CD4-positive, alpha-beta T cell treated with Interferon alpha-2 for 1 hour (primary cell): ENCODE measurements at places on chromosomes 11 and 22.

- no peak for DNase-seq
These were observed 7.6 kb downstream of the WNT7B start for GRCh38 chr22:45969414-45969799.

DNA sequence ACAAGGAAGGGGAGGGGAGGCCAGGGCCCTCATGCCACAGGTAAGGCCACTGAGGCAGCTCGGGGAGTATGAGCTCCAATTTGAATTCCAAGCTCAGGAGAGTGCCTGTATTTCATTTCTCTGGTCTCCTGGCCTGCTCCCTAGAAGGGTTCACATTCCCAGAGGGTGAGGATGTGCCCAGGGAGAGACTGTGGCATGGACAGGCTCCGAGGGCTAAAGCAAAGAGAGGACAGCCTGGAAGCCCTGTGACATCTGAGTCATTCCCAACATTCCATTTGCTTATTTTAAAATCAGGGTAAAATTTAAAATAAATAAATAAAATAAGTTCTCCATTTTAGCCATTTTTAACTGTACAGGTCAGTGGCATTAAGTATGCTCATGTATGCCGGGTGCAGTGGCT lies 18.6 kb upstream of the FOLR1 start:
- no peak for DNase-seq

- no peak for DNase-seq
These were observed 70.4 kb upstream of the SHISAL1 start for GRCh38 chr22:44383064-44383575.

DNA sequence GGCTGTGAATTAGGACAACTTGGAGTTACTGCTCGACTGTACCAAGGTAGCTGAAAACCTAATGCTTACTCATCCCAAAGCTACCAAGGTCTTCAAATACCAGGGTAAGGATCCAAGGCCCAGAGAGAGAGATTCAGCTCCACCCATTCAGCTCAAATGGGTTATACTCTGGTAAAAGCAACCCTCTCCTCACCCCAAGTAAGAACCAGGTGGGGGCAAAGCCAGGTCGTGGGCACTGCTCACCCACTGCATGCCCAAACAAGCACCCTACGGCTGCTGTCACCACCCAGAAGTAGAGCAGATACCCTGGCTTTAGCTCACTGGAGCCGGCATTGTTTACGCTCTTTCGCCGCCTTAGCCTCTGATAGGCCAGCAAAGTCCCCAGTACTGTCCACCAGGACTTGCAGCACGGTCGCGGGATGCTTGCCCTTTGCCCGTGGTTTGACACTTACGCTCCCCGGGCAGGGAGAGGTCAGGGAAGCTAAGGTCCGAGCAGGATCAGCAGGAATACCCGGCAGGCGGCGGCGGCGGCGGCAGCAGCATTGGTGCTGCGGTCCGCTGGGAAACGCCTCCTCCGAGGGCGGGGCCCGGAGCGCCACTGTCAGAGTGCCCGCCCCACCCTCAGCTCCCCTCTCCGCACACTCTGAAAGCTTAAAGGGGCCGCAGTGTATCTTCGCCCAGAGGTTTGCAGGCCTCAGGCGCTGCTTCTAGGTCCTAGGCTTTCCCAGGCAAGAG lies 19.6 kb downstream of the CKAP5 start:
- DNase-seq, result peak; percentile 52

DNA sequence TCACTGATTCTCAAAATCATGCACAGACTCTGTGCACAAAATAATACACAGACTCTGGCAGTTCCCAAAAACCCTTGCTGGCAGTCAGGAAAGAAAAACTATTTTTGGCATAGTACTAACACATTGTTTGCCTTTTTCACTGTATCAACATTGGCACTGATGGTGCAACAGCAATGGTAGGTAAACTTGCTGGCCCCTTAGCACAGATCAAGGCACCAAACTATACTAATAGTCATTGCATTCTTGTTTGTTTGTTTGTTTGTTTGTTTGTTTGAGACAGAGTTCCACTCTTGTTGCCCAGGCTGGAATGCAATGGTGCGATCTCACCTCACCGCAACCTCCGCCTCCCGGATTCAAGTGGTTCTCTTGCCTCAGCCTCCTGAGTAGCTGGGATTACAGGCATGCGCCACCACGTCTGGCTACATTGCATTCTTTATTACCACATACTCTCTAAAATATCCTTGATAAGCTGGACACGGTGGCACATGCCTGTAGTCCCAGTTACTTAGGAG lies 81.0 kb upstream of the SLC6A5 start:
- DNase-seq, result no peak

- peak; percentile 72 for DNase-seq
These were observed 170.3 kb upstream of the ZBED5 start for GRCh38 chr11:11028017-11028692.

DNA sequence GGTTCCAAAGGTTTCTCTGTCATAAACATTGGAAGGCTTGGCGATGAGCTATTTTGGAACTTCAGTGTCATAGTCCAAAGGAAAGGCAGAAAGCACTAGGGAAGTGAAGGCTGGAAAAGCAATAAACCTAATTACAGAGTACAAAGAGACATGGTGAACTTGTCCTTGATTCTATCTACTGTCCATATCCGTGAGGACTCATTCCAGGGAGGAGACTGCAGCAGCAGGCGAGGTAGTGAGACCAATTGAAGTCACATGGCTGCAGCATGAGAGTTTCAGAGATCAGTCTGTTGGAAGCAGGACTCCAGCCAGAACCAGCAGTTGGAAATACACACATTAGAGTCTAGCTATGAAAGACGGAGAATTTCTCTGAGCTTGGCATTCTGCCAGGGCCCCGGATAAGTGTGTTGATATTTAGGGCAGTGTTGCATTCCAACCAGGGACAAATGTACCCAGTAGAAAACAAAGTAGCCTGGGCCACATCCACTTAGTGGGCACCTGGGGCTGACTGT lies 54.1 kb upstream of the ARHGAP42 start:
- DNase-seq, result no peak

GRCh38 chr11:28139841-28140415 lies 31.7 kb downstream of the METTL15 start:
- DNase-seq, result no peak

DNA sequence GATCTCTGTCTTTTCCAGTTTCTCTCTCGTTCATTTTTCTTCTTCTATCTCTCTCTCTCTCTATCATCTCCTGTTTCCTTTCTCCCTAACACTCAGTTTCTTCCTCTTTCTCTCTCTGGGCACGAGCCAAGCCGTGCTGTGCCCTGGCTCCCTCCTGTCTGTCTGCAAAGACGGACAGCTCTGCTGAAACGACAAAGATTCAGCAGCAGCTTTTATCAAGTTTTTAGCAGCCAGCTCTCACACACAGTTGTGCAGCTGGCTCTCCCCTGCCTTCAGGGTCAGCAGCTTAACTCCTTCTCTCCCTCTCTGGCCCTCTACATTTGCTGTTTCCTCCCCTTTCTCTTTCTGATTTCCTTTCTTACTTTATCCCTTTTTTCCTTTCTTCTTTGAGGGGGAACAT lies 352.0 kb upstream of the MPPED2 start:
- DNase-seq, result no peak

DNA sequence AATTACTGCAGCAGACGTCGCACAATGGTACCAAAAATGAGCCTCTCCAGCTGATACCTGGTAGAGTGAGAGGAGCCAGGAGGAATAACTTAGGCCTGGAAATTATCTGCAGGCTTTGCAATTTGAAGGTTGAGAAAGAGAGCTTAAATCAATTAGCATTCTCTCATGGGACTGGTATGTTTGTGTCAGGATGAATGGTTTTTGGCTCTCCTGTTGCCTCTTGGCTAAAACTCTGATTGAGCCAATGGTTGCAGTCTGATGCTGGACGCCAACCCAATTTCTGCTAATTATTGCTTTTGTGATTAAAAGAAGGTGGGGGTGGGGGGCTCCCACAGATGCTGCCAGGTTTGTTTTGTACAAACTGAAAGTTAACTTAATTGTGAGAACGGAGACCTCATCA lies 12.5 kb upstream of the NELL1 start:
- no peak for DNase-seq

GRCh38 chr22:48141301-48141700 lies 1378.9 kb downstream of the TBC1D22A start:
- DNase-seq, result no peak

DNA sequence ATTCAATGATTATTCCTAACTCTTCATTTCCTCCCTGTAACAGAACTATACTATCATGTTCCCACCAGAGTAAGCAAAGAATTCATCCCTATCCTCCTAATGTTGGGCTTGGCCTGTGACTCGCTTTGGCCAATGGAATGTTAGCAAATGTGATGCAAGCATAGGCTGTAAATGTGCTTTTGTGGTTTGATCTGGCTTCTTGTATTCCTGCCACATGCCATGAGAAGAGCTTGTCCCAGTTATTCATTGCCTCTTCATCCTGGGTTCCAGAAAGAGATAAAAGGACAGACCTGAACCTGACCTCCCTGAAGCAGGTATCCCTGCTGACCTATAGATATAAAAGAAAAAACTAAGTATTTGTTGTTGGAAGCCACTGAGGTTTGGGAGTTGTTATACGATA lies 51.0 kb downstream of the SYTL2 start:
- no peak for DNase-seq

DNA sequence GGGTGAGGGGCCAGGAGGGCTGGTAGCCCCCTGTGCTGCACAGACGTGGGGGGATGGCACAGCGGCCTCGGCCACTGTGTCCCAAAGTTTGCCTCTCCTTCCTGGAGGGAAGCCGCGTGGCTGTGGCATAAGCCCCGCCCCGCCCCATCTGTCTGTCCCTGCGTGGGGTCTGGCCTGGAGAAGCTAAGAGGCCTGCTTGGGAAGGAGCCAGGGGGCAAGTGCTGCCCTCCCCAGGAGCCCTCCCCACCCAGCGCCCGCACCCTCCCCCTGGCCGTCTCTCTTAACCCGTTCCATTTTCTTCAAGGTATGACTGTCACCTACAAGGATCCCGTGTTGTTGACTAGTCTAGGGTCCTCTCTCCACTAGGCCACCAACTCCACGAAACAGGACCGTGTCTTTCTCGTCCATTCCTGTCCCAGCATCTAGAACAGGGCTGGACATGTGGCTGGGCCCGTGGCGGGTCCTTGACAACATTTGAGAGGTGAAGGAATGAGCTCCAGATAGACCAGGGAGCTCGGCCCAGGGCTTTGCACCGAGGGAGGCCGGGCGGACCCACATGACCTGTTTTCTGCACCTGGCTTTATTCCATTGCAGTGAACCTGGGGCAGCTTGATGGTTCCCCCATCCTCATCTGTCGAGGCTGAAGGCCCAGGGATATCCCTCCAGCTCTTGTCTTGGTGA lies 428.0 kb downstream of the TBC1D22A start:
- no peak for DNase-seq

DNA sequence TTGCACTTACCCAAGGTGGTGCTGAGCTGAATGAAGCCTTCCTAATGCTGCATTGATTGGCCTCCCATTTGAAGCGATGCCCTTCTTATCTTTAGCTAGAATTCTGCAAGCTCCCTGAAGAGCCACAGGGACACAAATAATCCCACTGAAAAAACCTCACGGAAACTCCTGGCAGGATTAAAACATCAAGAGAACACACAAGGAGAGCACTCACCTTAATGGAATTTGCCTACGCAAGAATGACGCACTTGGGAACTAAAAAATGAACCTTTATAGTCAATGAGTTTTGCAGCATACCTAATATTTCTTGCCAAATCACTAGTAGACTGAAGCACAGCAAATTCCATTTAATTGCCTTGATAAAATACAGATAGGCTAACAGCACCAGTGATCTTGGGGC lies 232.8 kb upstream of the UBASH3B start:
- DNase-seq, result no peak

DNA sequence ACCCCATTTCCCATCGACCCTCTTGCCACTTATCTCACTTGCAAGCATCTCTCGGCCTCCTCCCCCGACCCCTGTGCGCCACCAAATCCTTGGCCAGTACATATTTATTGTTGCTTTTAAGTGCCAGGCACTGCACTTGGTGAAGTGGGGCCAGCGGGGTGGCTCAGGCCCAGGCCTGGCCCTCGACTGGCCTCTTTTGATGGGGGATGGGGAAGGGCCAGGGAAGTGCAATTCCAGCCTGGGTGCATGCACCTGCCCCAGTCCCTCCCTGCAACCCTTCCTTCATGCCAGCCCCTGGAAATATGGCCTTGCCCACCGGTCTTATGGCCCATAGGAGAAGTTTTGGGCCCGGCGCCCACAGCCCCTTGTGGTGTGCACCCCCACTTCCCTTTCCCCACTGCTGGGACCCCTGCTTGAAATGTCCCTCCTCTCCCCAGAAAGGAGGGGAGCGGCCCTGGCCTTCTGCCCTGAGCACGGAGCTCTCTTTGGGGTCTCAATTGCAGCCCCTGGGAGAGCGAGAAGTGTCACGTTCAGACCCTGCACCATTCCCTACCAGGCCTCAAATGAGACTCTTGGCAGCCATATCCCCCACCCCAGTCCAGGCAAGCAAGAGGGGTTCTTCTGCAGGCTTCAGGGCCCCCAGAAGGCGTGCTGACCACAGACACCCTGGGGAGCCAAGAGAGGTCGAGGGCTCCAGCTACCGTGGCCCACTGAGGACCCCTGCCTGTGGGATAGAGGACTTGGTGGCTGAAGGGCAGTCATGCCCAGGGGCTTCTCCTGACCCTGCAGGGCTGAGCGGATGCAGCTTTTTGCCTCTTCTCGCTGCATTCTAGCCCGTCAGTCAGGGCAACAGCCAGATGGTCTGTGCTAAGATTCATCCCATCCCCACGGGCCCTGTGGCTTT lies 961 bp downstream of the SUSD2 start:
- peak; percentile 12 for DNase-seq
